ENCODE measurements at places on chromosomes 7 and 10.
A peak's percentile ranks its signal among the peaks of the same experiment; 100 is the strongest.

- peak; percentile 20 for DNase-seq
These were observed 31.1 kb upstream of the ABCA13 start for GRCh38 chr7:48140001-48140681.

DNA sequence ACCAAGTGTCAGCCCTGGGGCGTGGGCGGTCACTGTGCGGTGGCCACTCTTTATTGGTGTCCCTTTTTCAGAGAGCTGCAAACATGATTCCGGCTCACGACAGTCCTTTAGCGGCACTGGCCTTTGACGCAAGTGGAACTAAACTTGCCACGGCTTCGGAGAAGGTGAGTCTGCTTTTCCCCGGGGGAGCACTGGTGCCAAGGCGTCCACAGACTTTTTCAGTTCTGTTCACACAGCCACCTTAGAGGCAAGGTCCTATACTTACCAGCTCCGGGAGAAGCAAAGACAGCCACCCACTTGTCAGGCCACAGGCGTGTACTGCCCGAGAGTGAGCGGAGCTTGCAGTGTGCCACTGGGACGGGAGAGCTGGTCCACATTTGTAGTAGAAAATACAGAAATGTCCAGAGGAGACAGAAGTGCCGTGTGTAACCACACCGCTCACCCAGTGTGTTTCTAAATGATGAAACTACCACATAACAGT, 27.9 kb downstream of the WIPI2 start:
- DNase-seq, result no peak

DNA sequence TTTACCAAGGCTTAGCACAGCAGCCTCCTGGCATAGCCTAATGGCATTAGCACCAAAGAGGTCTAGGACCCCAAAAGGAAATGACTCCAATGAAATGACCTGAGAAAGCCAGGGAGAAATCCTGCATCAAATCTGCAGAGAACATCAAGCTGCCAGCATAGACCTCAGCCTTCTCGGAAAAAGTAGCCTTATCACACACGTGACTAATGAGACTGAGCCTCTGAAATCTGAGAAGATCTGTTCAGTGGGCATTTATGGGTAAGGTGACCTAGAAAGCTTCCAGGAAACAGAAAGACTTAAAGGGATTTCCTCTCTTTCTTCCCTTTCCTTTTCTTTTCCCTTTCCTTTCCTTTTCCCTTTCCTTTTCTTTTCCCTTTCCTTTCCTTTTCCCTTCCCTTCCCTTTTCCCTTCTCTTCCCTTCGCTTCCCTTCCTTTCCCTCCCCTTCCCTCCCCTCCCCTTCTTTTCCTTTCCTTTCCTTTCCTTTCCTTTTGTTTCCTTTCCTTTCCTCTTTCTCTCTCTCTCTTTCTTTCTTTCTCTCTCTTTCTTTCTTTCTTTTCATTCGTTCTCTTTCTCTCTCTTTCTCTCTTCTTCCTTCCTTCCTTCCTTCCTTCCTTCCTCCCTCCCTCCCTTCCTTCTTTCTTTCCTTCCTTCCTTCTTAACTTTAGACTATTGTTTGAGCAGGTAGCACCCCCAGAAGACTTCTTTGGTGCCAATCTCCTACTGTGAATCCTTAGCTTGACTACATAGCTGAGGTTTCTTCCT, 23.1 kb upstream of the PTTG1IP2 start:
- DNase-seq, result no peak

DNA sequence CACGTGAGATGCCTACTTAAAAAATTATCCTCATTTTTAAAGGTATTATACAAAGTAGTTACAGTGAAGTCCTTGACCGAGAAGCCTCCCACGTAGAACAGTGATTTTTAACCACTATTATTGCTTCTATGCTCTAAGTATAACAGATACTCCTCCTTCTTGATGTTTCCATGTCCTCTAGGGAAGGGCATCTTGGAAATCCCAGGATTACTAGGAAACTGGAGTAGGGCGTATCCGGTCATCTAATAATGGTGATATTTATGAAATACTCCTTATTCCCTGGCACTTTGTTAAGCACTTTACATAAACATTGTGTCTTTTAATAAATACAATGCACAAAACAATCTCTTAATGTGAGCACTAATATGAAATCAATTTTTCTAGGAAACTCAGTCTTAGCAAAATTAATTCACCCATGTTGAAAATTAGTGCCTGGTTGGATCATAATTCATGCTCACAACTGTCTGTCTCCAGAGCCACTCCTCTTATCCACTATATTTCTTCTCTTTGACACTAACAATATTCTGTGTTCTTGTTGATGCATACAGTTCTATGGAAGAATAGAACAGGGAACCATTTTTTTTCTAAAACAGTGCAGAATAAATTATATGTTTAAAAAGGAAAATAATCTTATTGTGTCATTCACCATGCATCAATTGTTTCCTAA, 128.6 kb upstream of the SEMA3E start:
- DNase-seq, result no peak

DNA sequence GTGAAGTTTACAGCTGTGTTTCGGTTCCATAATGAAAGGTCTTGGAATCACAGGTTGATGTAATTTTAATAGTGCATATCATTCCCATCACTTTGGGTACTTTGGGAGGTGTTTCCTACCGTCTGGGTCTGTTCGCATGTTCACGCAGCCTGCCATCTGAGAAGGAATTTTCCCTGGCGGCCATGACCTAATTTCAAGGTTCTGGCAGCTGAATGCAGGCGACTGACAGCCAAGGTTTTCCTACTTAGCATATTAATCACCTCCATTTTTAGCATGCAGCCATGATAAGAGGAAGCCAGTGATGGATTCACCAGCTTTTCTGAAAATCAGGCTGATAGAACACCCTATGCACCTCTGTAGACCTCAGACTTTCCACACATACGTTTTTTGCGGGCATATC, 319.1 kb upstream of the TMEM229A start:
- no peak for DNase-seq

- DNase-seq, result peak; percentile 88
These were observed 16.5 kb upstream of the TRIM8 start for GRCh38 chr10:102627736-102628293.

DNA sequence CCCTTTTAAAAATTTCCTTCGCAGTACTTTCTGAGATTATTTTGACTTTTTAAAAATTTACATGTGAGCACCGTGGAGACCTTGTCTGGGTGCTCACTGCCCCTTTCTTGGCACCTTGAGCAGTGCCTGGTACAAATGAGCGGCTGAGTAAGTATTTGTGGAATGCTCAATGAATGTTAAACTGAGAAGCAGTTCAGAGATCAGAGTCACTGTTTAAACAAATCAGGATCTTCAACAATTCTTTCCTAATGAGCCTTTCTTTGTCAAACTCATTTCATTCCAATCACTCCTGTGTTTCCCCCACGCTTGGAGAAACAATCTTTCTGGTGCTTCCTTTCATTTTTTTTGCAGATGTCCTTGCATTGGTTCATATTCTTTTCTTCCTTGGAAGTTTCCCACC, 611.3 kb upstream of the GALNT17 start:
- no peak for DNase-seq

DNA sequence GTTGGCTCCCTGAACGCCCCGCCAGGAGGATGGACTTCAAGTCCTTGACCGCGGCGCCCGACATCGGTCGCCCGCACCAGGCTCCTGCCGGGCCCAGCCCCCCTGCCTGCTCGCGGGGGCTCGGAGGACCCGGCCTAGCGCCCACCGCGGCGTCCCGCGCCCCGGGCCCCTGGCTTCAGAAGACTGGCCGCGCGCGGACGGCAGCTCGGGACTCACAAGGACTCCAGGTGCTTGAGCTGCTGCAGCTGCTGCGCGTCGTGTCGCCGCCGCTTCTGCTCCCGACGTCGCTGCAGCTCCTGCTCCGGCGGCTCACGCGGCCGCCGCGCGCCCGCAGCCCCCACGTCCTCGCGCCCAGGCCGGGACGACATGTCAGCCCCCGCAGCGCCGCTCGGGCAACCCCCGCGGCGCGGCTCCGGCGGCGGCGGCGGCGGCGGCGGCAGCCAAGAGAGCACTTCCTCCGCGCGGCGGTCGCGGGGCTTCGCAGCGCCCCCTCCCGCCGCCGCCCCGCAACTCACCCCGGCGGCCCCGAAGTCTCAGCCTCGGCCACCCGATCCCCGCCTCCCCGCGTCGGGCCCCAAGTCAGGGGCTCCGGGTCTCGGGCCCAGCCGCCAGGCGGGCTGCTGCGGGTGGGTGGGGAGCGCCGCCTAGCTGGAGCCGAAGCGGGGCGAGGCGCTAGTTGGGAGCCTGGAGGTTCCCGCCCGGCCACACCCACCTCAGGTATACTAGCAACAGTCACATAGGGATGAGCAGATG, at the start of gene RP9:
Gene RP9 (minus strand): TSS at position 400 of the 753 bp plus-strand sequence. CDS start 32 bp downstream, at position 368.
- peak; percentile 53 for DNase-seq

GRCh38 chr7:99199226-99199625, 8.7 kb downstream of the KPNA7 start:
- no peak for DNase-seq

DNA sequence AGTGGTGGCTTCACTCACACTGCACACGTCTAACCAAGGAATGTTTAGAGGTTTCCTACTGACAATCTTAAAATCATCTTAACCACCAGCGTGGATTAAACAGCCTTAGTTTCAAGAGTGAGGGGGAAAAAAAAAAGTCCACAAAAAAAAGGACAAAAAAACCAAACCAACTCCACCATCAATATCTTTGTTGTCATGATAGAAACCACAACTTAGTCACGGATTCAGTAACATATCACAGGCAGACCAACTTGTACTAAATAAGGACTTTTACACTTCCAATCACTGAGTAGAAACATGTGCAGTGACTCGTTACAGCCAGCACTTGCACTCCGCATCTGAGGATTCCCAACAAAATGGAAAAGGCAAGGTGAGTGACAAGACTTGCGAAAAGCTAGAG, 46.5 kb downstream of the FAM171A1 start:
- DNase-seq, result no peak

DNA sequence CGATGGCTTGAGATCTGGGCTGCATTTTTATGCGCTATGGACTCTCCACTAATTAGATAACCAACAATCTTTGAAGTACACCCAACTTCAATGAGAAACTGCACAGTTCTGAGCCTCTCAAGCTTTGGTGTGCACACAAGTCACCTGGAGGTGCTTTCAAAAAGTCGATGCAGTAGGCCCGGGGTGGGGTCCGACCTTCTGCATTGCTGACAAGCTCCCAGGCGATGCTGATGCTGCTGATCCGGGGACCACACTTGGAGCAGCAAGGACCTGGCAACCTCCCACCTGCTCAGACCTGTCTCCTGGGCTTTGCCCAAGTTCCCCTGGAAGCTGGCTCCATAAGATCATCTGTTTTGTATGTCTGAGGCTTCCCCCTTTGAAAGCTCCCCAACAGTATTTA, 10.7 kb downstream of the KIAA1549 start:
- no peak for DNase-seq

DNA sequence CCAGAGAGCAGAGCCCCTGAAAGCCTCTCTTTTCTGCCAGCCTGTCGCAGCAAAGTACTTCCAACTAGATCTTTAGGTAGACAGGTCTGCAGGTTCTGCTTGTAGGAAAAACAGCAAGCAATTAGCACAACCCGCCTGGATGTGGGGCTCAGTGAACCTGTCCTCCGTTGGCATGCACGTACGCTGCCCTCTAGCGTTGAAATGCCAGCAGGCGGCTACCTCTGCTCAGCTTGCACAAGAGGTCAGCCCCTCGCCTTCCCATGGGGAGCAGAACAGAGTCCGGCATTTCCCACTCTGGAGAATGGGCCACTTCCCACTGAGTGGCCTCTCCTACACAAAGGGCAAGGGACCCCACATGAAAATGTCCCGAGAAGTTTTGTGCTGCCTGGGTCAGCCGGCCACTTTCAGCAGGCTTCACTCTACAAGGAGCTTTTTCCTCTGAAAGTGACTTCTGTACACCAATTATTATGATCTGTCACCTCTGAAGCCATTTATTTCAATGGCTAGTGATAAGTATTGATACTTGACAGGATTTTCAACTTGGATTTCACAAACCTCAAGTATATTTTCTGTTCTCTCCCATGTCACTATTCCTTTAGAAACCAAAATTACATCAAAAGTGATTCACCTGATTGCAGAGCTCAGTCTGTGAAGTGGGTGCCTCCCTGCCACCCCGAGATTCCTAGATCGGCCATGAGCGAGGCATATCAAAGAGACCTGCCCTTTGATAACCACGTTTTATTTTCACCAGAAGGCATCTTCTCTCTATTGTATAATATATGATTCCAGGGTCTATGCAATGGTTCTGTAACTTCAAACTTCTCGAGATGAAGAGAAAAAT, 56.7 kb downstream of the JCAD start:
- DNase-seq, result peak; percentile 84

DNA sequence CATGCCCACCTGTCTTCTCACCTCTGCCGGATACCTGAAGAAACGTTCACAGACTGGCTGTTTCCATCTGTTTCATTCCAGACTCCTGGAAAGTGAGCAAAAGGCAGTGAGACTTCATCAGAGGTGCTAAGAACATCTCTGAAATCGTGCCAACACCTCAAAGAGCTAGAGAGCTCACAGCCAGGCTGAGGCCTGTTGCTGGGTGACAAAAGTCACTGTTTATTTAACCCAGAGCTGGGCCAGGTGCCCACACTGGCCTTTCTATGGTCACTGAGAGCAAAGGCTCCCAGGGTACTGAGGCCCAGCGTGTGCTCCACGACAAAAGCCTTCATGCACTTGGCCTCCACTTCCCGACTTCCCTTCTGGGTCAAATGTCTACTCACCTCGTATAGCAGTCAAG, 3.7 kb upstream of the NANOS1 start:
- DNase-seq, result no peak

GRCh38 chr10:94546049-94546900, 687 bp downstream of the HELLS start:
- DNase-seq, result peak; percentile 16

- peak; percentile 91 for DNase-seq
These were observed 17.0 kb downstream of the TMEM236 start for GRCh38 chr10:17768957-17769356.
